Pulmonary artery endothelial cell (primary cell): ENCODE measurements at places on chromosomes 7 and 10.

GRCh38 chr7:101990811-101991418 is 173.5 kb downstream of the CUX1 start:
- no peak for DNase-seq

- no peak for DNase-seq
Observed at GRCh38 chr10:104434601-104435000, 81.0 kb downstream of the CFAP58 start.

DNA sequence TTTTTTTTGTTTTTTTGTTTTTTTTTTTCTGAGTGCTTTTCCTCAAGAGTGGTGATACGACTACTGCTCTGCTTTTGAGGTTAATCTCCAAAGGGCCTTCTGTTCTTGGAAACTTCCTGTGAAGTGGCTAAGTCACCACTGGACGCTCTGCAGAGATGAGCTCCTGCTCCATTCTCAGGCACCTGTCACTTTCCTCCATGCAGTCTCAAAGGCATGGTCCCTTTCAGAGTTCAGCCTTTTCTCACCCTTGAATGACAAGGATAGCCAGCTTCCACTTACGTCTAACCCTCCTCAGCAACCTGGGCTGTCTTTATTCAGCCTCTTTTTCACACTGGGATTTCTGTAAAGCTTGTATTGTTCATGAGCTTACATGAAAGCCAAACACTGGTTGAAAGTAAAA is 65.8 kb downstream of the BMPER start:
- DNase-seq, result no peak

- DNase-seq, result peak; percentile 26
Observed at GRCh38 chr7:149776289-149776688, 2.9 kb upstream of the ZNF467 start.

- peak; percentile 13 for DNase-seq
Observed at GRCh38 chr10:114103284-114103683, 59.6 kb downstream of the ADRB1 start.

DNA sequence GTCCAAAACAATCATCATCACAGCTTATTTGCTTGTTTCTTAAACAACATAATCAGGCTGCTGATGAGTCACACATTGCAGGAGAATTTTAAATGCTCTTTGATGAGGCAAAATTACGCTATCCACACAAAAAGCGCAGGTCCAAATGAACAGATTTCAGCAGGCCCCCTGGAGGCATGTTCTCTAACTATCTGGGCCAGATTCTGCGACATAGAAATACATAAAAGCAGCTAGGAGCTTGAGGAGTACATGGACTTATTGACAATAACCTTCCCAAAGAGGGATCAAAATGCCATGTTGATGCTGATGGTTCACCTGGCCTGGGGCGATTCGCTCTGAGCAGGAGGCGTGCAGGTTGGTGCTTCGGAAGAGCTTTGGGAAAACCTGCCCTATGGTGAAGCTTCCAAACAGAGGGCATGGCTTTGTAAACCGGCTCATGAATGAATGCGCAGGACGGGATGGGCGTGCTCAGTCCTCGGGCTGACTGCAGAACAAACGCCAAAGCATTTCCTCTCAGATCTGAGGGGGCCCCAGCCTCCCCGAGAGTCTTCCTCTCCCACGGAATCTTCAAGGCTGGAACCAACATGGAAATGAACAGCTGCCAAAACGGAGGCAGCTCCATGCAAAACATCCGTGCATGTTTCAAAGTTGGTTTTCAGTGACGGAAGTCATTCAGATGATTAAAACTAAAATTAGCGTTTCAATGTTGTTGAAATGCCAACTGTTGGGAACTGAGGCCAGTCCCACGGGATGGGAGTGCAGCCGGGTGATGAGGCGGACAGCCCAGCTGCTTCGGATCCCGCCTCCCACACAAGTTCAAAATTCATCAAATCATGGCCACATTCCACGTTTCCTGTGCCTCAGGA is 179.6 kb downstream of the TCERG1L start:
- DNase-seq, result no peak

DNA sequence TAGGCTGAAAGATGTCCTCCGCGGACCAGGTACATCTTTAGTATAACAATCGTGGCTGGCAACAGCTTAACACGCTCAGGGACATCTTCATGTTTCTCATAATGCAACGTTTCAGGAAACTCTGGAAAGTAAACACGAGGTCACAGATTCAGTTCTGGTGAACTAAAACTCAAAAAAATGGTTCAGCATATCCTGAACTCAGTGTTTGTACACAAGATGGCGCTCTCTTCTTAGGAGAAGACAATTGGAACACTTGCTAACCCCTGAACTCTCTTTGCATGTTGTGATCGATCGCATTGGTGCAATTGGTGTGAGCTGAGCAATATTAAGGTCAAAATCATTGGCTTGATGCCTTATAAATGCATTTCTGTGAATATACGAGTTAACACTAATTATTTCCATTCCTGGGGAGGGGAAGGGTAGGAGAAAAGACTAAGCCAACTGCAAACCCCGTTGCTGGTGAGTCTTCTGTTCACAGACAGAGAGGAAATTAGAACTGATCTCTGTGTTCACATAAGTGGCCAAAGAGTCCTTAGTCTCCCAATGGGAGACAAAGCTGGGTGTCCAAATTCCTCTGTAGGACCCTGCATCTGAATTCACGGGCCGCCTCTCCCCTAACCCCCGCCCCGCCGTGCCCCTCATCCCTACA is 52.6 kb upstream of the FAM180A start:
- DNase-seq, result peak; percentile 15

DNA sequence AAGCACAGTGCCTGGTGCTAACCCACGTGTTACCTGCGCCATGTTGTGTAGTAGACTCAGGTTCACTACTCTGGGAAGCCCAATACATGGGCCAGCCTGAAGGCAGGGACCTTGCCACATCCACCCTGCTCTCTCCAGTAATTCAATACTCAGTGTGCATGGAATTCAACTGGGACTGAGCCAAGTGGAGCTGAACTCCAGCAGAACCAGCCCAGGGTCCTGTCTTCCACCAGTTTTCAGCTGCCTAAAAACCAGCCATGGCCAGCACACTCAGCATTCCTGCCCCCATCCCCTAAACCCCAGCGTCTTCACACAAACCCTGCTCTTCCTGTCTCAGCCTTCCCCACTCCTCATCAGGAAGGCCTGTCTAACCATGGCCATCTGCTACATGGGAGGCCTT is 15.4 kb downstream of the FGF8 start:
- DNase-seq, result no peak

DNA sequence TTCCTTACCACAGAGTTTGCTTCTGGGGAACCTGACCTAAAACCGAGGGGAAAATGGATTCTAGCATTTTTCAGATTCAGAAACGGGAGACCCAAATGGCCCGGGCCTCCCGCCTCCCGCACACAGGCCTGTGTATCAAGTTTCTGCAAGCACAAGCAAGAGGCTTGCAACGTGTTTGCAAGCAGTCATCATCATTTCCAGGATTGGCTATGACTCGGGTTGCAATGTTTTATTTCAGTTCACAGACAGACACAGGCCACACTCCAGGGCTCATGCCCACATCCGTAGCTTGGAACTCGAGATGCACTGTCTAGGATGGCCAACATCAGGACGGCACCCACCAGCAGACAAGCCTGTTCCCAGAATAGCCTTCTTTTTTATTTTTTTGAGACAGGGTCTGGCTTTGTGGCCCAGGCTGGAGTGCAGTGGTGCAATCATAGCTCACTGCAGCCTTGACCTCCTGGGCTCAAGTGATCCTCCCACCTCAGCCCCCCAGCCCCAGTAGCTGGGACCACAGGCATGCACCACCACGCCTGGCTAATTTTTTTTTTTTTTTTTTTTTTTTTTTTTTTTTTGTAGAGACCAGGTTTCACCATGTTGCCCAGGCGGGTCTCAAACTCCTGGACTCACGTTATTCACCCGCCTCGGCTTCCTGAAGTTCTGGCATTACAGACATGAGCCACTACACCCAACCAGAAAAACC is 68.1 kb upstream of the FOXK1 start:
- DNase-seq, result no peak

GRCh38 chr10:35353805-35354204 is 17.5 kb downstream of the CCNY start:
- DNase-seq, result no peak

GRCh38 chr7:112252691-112253090 is 46.2 kb downstream of the ZNF277 start:
- no peak for DNase-seq

GRCh38 chr10:3805201-3805790 is 20.3 kb upstream of the KLF6 start:
- DNase-seq, result peak; percentile 92

- peak; percentile 2 for DNase-seq
Observed at GRCh38 chr10:33950206-33950605, 615.7 kb upstream of the NRP1 start.

GRCh38 chr10:104488439-104488832 is 134.8 kb downstream of the CFAP58 start:
- DNase-seq, result no peak

DNA sequence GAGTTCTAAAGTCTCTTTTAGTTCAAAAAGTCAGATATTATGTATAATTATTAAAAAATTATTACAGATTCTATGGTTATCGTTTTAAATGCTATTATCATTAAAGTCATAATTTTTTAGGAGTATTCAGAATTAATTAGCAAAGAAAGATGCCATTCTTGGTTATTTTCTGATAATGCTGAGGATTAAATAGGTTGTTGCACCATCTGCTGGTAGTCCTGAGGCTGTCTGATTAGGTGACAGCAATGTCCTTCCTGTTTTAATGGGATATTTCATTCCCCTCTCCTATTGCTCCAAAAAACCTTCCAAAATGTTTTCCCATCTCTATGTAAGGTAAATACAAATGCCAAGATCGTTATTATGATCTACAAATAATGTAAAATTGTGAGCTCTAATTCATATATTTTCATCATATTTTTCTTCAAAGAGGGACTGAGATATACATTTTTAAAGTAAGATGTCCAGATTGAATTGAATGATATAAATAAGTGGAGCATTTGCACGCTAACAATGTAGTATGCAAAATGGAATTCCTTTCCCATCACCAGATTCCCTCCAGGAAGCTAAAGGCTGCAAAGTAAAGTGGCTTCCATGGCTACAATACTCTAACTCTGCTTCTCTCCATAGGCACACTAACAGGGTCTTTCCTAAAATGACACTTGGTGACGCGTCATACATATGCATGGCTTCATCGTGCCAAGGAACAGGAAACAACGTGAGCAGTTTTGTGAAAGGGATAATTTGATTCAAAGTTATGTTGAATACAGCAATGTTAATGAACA is 58.8 kb upstream of the AKR1E2 start:
- DNase-seq, result peak; percentile 24

GRCh38 chr7:158533386-158534133 is 54.1 kb downstream of the PTPRN2 start:
- no peak for DNase-seq

GRCh38 chr10:98045785-98046389 is 15.5 kb upstream of the CRTAC1 start:
- peak; percentile 15 for DNase-seq

DNA sequence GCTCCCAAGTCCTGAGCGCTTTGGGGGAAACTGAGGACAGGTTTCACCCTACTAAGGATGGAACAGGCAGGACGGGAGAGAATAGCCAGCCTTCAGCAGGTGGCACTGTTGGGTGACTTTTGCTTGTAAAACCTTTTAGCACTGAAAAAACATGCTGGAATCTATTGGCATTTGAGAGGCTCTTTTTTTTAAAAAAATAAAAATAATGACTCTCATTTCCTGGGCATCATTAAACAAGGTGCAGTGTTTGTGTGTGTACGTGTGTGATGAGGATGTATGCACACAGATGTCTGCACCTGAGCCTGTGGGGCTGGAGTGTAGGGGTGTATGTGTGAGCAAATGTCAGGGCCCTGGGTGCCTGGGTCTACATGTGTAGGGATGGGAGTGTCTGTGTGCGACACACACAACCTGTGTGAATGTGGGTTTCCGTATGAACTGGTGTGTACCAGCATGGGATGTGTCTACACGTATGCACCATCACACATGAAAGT is 177.9 kb downstream of the RPS24 start:
- no peak for DNase-seq

DNA sequence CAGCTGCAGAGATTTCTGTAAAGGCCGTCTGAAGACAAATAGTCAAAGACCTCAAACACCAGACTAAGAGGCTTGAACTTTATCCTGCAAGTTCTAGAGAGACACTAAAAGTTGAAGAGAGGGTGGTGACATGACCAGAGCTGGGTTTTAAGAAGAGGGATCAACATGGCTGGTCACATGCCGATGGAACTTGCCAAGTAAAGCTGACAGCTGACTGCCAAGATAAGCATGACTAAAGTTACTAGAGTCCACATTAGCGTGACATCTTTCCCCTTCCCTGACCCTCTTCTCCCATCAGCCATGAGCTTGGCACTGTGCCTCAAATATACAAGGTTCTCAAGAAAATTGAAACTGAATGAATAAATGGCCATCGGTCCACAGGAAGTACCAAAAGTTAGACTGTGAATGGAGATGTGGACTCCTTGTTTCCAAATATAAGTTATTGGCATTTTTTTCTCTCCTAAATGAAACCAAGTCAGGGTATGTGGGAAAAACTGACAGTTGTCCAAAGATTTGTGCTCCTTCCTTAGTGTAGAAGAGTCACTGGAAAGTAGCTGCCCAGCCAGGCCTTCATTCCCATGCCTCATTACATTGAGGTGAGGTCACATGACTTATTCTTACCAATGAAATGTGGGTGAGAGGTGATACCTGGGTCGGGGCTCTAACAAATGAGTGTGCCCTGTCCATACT is 24.5 kb downstream of the XPNPEP1 start:
- peak; percentile 30 for DNase-seq

DNA sequence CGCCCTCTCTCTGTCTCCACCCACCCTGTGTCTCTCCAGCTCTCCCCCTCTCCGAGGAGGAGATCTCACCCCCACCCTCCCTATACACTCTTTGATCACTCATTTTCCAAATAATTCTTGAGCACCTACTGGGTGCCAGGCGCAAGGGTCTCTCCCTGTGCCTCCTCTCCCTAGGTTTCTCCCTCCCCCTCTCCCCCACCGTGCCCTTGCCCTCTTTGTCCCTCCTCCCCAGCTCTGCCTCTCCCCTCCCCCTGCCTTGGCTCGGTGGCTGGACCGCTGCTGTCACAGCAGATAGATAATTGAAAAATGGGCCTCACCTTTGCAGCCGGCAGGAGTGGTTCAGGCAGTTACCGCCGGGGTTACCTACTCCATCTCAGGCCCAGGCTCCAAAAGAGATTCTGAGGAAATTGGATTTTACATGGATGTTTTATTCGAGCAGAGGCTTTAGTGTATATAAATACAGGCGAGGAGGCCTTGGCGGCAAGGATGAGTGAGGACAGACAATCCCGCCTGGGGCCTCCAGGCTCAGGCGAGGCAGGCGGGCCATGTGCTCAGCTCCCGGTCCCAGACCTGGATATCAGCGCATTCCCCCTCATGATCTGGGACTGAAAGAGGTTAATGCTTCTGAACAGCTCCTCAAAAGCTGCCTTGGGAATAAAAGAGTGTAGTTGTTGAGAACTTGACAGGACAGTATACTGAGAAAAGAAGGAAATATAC is 60.8 kb upstream of the BTRC start:
- no peak for DNase-seq

DNA sequence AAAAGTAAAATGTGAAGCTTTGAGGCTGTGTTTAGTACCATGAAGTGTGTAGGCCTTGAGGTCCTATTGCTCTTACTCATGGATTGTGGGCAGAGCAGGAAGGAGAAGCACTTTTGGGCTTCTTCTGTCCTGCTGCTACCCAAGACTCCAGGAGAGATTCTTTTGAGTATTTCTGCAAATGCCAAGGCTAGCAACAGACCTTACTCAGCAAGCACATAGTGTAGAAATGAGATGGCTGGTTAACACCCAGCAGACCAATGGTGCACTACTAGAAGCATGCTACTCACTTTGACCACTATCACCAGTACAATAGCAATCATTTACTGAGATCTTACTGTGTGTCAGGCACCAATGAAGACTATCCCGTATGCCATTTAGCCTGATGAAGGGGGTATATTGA is 3.2 kb downstream of the PLPP4 start:
- no peak for DNase-seq

GRCh38 chr10:34931216-34931615 is 116.1 kb upstream of the PARD3 start:
- no peak for DNase-seq
